ENCODE measurements at places on chromosomes 16 and 17. TPM values are rescaled to one million over a fixed set of nuclear protein-coding genes. Genes with fewer than 3 reads are reported as not detected.

MRPL12 gene
- 184 TPM for total RNA-seq

GRCh38 chr17:78300962-78301820, 58.7 kb downstream of the SOCS3 start:
- no peak for DNase-seq

DNA sequence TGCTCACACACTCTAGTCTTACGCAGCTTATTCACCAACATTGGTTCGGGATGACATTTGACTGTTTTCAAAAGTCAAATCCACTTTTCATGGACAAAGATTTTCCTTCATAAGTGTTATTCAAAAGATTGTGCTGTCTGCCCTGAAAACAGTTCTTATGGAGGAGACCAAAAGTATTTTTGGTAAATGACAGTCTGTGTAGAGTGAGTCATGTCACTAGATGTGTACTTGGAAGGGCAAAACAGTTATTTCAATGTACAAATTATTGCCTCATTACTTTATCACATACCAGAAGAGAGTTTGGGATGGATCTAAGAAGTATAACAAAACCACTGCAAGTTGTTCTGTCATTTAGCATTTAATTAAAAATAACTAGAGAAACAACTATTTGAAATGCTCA, 265.6 kb downstream of the CDH13 start:
- no peak for DNase-seq

KCNJ12 gene
- total RNA-seq = 11.4 TPM

PRAC1 gene
- not detected for total RNA-seq

DNA sequence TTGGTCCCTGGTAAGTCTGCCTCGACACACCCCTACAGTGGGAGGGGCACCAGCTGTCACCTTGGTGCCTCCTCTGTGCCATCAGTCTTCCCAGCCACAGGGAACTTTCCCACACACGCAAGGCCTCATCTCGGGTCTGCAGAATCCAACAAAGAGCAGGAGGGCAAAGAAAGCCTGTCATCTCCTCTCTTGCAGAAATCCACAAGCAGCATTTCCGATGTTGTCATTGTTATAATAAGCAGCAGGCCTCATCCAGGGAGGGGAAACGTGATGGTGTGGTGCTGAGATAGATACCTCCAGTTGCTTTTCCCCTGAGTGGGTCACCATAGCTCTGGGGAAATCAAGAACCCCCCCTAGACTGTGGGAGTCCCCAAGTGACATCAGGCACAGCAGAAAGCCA, 110.4 kb downstream of the CMIP start:
- no peak for DNase-seq

WNT3 gene
- 0.92 TPM for total RNA-seq

DNA sequence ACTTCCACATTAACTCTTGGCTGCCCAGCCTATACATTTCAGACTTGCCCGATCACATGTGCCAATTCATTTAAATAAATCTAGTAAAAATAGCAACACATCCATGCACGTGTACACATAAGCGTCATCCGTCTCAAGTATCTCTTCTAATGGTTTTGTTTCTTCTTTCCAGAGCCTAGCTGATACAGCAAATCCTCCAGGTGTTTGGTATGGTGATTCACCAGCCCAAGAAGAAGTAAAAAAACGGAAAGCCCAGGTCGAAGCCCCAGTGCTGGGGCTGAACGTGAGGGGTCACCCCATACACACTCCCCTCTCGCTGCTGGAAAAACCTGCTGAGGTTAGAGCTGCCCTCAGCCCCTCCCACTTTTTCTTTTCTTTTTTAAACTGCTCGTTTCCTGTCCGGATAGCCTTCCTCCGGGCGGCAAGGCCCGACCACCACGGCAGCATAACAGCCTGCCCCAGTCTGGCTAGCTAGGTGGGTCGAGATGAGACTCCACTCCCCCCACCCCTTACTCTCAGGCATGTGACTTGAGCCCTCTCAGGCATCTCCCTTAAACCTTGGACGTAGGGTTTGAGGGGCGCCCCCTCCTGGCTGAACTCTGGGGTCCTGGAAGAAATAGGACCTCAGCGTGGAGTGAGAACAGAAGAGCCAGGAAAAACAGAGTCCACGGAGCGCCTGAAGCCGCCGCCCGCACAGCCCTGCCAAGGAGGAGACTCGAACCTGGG, 13.9 kb upstream of the OR1F1 start:
- DNase-seq = no peak

DNA sequence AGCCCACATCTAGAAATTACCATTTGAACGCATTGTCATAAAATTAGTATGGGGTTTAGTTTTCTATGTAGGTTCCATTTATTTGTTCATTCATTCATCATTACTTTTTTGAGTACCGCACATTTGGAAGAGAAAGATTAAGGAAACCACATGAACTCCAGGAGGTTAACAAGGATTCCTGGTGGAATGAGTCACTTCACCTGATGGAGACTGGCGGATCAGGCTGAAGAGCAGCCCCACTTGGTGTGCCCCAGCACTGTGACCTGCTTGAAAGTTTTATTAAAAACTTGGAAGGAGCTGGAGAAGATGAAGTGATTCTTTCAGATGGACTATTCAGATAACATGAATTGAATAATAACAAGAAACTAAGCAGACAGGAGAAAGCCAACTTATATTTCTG, 293.6 kb upstream of the CDH11 start:
- no peak for DNase-seq

DNA sequence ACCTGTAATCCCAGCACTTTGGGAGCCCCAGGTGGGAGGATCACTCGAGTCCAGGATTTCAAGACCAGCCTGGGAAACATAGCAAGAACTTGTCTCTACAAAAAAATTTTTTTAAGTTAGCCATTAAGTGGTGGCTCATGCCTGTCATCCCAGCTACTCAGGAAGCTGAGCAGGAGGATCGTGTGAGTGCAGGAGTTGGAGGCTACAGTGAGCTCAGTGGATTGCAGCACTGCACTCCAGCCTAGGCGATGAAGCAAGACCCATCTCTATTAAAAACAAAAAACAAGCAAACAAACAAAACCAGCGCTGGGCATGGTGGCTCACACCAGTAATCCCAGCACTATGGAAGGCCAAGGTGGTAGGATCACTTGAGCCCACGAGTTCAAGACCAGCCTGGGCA, 38.0 kb downstream of the HEATR3 start:
- DNase-seq = no peak

TANC2 gene
- 6.6 TPM for total RNA-seq

DNA sequence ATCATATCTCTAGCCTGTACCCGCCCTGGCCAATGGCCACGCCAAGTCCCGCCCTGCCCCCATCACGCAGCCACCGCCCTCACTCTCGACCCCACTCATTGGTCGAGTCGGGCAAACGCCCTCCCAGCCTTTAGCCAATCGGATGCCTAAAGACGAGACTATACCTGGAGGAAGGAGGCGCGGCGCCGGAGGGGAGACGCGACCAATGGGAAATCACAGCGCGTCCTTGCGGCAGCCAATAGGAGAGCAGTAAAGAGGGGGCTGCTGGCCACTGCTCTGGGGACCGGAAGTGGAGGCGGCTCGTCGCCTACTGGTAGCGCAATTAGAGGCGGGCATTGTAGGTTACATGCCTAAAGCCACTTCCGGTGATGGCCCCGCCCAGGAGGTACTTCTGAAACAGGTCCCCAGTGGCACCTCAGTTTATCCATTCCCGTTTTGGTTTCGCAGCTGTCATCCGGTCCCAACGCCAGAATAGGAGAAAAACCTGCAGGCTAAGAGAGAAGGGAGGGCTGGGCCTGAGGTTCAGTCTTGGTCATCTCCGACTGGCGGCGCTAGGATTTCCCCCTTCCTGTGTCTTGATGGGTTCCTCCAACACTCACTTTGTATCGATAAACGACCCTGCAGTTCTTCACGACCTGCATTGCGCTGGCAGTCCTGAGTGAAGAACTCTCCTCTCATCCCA, 3.6 kb upstream of the MTMR4 start:
- peak; percentile 100 for DNase-seq

- no peak for DNase-seq
Observed at GRCh38 chr16:71288570-71288889, 672 bp downstream of the CMTR2 start.

DNA sequence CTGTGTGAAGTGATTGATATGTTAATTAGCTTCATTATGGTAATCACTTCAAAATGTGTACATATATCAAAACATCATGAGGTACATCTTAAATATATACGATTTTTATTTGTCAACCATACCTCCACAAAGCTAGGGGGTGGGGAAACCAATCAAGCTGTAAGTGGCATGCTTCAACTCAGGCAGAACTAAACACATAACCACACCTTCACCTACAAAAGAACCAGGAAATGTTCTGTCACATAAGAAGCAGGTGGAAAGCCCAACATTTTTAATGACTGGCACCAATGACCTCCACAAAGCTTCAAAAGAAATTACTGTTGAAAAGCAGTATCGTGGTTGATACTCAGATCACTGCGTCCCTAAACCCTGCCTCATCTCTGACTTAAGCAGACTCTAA, 867.7 kb upstream of the EEF2KMT start:
- DNase-seq = no peak

DNA sequence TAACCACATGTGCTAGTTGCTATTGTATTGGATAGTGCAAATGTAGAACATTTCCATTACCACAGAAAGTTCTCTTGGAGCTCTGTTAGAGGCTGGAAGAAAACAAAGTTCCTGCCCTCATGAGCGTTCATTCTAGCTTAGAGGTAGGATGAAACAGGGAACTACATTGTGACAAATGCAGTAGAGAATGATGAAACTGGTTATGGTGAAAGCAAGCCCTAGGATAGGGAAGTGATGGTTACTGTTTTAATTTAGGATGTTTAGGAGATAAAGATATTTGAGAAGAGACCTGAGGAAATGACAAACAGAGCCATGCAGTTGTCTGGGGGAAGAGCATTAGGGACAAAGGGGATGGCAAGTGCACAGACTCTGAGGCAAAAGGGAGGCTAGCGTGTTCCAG, 50.7 kb downstream of the AATF start:
- DNase-seq = no peak

KRT24 gene
- total RNA-seq = not detected

- no peak for DNase-seq
Observed at GRCh38 chr16:19528666-19529065, 4.9 kb downstream of the CCP110 start.

DNA sequence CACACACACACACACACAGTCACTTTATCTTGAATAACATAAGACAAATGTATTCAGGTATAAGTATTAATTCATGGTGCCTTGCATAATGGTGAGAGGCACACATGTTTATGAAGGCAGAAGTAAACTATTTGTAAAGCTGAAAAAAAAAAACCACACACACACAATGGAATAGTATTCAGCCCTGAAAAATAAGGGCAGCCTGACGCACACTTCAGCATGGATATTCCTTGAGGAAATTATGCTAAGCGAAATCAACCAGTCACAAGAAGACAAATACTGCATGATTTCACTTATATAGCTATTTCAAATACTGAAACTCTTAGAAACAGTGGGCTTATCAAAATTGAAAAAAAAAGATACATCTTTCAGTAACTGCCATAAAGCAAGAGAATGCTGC, 200.2 kb upstream of the RBFOX1 start:
- DNase-seq = no peak

GPR179 gene
- not detected for total RNA-seq

KRTAP2-3 gene
- not detected for total RNA-seq

AGRP gene
- not detected for total RNA-seq

RAB26 gene
- 1.7 TPM for total RNA-seq

- DNase-seq = no peak
Observed at GRCh38 chr16:28025631-28026030, 37.9 kb downstream of the GSG1L start.

DNA sequence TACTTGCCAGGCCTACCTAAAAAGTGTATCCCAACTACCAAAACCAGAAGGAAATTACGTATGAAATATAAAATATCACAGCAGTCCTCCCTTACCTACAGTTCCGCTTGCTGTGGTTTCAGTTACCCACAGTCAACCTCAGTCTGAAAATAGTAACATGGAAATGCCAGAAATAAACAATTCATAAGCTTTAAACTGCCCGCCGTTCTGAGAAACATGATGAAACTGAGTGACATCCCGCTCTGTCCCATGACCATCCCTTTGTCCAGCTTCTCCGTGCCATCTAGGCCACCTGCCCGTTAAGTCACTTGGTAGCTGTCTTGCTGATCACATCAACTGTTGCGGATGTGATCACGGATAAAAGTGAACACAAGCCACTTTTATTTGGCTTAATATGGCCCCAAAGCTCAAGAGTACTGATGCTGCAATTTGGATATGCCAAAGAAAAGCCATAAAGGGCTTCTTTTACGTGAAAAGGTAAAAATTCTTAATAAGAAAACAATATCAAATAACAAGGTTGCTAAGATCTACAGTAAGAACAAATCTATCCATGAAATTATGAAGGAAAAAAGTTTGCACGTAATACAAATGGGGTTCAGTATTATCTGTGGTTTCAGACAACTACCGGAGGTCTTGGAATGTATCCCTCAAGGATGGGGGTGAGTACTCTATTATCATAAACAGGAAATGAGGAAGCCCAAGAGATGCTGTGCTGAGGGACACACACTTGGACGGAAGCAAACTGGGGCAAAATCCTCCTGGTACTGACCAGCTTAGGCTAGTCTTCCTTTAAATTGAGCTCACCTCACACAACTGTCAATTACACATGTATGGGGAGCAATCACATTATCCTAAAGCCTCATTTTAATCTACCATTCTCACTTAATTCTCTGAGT, 8.2 kb downstream of the USP22 start:
- no peak for DNase-seq

- DNase-seq = no peak
Observed at GRCh38 chr17:18859256-18859655, 1.3 kb downstream of the PRPSAP2 start.

TBC1D3K gene
- total RNA-seq = not detected

- no peak for DNase-seq
Observed at GRCh38 chr17:33183487-33184026, 109.5 kb downstream of the ASIC2 start.

ABCA9 gene
- total RNA-seq = 21.5 TPM

SHCBP1 gene
- 1.1 TPM for total RNA-seq

WWP2 gene
- total RNA-seq = 17.2 TPM

TP53TG3 gene
- total RNA-seq = 0.77 TPM

SPAG7 gene
- total RNA-seq = 151 TPM

GRCh38 chr17:27846042-27846655, 45.8 kb upstream of the NOS2 start:
- DNase-seq = no peak

GRCh38 chr16:47538472-47538871, 77.3 kb downstream of the PHKB start:
- no peak for DNase-seq

SLC9A5 gene
- 1.2 TPM for total RNA-seq

DNA sequence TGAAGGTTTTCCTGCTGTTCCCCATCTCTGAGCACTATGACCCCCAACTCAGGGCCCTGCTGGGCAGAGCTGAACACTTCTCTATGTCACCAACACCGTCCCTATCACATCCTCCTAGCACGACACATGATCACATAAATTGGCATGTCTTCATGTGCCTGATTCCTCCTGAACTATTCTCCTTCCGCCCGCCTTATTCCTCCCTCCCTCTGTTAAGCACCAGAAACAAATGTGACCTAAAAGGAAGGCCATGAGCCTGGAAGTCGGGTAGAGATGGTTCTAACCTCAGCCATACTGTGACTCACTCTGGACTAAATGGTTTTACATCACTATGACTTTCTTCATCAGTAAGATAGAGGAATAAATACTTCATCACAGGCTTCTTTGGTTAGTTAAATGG, 80.8 kb upstream of the DYNLRB2 start:
- DNase-seq = no peak

All from left ventricle myocardium superior (tissue), 1 donor.